ENCODE measurements at places on chromosomes 5 and 9.

GRCh38 chr9:106964822-106965525 lies 102.0 kb downstream of the ZNF462 start:
- DNase-seq, result no peak

DNA sequence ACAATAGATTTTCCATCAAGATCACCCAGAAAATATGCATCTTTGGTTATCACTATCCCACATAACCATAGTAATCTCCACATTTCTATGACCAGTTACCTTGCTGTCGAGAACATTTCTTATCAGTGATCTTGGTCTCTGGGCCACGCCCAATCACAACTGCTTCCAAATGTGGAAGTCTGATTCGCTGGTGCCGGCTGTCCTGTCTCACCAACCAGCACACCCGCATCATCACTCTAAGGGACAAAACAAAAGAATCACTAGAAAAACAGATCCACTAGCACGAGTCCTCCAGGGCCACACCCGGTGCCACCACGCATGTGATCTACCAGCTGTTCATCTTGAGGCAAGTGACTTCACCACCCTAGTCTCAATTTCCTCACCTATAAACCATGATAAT lies 11.8 kb downstream of the APTX start:
- no peak for DNase-seq

GRCh38 chr5:15734058-15734457 lies 234.1 kb downstream of the FBXL7 start:
- no peak for DNase-seq

- DNase-seq, result no peak
These were observed 5.8 kb downstream of the ANXA6 start for GRCh38 chr5:151151793-151152192.

DNA sequence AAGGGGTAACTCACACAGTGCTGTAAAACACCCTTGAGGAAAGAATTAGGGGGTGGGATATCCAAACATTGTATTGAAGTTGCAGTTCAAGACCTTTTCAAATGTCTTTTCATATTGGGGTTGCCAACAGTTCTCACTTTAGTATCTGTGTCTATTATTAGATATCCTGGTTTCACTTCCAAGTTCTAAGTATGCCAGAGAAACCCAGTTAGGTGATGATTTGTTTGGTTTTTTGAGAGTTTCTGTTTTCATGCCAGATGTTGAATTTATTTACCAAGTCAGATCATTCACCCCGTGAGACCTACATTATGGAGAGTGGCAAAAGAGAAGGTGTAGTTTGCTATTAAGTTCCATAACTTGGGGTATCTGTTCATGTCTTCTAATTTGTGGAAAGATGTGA lies 64.5 kb downstream of the C9orf152 start:
- no peak for DNase-seq

DNA sequence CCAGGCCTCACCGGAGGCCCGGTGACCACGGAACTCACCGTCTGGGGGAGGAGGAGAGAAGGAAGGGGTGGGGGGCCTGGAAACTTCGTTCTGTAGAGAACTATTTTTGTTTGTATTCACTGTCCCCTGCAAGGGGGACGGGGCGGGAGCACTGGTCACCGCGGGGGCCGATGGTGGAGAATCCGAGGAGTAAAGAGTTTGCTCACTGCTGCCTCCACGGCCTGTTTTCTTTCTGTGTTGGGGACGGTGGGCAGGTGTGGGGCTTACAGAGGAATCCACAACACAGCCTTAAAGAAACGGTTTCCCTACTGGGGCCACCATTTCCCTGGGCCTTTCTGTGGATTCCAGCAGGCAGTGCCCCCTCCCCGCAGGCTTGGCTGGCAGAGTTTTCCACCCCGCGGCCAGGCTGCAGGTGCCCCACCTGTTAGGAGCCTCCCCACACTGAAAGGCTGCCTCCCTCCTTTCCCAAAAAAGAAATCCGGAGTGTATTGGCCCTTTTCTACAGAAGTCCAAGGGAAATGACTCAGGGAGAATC lies 80.8 kb downstream of the NTNG2 start:
- DNase-seq, result no peak

DNA sequence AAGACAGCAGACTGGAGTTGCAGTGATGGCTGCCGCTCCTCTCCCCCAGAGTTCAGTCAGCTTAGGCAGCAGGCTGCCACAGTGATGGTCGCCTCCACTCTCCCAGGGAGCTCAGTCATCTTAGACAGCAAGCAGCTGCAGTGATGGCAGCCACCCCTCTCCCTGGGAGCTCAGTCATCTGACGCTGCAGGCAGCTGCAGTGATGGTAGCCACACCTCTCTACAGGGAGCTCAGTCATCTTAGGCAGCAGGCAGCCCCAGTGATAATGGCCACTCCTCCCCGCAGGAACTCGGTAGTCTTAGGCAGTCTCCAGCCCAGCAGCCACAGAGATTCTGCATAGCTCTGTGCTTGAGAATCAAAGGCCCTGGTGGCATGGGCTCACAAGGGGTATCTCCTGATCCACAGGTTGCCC lies 582.7 kb downstream of the DTWD2 start:
- no peak for DNase-seq

GRCh38 chr5:139387611-139388197 lies 2.0 kb downstream of the MZB1 start:
- no peak for DNase-seq

DNA sequence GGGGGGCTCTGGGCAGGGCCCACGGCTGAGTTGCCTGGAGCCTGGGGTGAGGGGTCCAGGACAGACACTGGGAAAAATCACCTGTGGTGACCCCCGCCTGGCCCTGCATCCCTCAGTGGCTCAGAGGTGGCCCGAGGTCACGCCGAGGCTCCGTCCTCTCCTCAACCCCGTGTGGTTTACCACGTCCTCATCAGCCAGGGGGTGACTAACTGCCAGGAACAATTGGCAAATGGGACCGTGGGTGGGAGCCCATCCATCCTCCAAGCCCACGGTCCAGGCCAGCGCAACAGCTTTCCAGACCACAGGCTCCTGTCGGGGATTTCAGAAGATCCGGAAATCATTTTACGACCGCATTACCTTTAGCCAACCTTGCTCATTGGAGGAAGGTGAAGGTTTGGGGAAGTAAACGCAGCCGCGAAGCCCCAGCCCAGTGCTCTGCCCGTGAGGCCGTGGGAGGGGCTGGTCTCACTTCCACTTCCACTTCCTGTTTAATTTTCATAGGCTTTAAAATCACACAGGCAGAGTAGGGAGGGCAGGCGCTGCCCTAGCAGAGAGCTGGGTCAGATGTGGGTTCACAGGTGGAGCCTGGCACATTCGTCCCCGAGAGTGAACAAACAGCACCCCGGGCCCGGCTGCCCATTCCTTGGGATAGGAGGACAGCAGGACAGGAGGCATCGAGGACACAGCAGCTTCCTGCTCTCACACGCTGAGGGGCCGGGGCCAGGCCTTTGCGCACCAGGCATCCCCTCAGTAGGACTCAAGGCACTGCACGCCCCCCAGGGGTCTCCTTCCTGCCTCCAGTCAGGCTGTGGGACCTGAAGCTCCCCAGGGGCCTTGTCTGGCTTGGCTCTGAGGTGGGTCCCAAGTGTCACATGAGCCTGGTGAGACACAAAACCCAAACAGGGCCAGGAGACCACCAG lies 19.8 kb upstream of the SLC9A3 start:
- no peak for DNase-seq

GRCh38 chr5:169551146-169551545 lies 32.4 kb upstream of the SPDL1 start:
- DNase-seq, result no peak

GRCh38 chr9:30511666-30512065 lies 1872.8 kb upstream of the ACO1 start:
- no peak for DNase-seq
